NCI-H774 (cell line): ENCODE measurements at places on chromosomes 3 and 15.

GRCh38 chr15:58398071-58398470 lies 33.7 kb upstream of the LIPC start:
- DNase-seq, result no peak

GRCh38 chr3:177824190-177824786 lies 627.0 kb upstream of the TBL1XR1 start:
- peak; percentile 54 for DNase-seq

DNA sequence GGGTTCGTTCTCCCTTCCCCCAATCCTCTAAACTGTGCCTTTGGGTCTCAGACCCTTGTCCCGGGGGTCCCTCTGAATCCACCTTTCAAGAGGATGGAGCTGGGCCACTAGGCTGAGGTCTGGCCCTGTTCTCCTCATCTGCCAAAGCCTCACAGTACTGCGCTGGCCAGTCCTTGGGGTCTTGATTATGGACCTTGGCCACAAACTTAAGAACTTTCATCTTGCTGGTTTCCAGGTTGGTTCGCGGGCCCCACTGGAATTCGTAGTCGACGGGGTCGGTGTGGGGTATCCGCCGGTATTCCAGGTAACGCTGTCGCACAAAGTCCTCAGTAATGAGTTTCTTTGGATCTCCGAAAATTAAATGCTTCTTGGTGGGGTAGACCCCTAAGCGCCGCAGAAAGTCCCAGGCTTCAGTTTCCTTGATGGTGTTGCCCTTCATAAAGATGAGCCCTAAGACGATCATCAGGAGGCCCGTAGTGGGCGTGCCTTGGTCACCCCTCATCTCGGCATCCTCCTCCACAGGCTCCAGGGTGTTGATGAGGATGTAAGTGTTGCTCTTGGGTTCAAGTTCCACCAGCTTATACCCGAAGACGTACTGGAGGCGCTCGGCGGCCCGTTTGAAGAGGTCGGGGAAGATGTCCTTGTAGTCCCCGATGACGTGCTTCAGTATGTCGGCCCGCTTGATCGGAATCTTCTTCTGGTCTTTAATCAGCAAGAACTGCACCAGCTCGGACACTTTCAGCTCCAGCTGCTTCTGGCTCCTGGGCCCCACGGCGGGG lies 727 bp downstream of the NSMCE3 start:
- no peak for DNase-seq

DNA sequence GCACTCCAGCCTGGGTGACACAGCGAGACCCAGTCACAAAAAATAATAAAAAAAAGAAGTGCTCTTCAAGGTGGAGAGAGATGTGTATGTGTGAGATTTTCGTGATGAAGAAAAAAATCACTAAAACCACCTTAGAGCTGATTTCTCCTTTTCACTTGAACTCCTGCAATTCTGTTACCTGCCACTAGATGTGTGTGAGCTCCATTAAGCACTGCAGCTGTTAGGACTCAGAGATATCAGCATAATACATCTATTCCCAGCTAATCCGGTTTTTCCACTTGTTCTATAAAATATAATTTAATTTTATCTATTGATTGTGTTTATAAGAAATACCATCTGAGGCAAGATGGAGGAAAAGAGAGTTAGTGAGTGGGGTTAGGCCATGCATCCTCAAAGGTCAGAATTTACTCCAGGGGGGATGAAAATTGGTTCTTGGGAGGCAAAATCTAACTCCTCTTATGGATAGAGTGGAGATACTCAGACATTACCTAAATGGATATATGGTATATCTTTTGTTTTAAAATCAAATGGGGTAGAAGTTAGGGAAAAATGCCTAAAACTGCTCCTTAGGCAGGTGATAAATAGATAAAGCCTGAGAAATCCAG lies 152.7 kb downstream of the IL20RB start:
- no peak for DNase-seq

DNA sequence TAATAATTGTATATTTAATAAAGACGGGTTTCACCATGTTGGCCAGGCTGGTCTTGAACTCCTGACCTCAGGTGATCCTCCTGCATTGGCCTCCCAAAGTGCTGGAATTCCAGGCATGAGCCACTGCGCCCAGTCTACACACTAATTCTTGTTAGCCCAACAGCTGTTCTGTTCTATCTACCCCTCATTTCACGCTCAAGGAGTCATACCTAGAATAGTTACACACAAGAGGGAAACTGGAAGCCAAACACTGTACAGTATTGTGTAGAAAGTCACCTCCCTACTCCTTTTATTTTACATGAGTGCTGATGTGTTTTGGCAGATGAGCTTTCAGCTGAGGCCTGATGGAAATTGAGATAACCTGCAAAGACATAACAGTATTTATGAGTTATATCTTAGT lies 13.4 kb upstream of the CTDSPL2 start:
- DNase-seq, result no peak

DNA sequence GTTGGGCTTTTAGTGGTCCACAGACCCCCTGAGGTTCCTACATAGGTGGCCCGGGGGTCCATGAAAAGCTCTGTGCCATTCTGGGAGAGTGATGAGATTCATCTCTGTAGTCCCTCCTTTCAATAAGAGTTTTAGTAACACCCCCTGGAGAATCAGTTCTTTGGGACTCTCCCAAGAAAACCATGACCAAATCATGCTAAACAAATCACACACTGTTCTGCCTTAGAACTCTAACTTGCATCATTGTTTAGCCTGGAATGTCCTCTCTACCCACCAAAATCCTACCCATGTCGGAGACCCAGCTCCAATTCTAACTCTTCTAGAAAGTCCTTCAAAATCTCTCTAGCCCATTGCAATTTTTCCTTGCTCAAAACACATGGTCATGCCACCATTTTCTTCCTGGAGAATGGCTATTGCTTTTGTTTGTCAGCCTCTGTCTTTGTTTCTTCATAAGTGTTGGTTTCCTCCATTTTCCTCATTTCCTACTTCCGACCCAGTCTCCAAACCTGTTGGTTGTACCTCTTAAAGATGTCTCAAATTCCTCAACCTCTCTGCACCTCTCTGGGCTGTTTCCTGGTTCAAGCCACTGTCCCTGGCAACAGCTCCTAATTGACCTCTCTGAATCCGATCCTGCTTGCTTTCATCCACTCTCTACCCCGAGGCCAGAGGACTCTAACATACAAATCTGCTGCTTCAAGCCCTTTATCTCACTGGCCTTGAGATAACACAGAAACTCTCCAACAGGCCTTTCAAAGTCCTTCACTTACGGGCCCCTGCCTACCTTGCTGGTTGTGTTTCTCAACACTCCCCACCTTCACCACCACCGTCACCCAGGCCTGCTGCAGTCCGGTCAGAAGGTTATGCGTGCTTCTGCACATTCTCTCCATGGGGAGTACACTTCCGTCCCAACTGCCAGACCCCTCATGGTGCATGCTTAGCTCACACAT lies 23.7 kb downstream of the CYP19A1 start:
- no peak for DNase-seq

GRCh38 chr3:24828551-24828950 lies 333.9 kb upstream of the THRB start:
- DNase-seq, result no peak

DNA sequence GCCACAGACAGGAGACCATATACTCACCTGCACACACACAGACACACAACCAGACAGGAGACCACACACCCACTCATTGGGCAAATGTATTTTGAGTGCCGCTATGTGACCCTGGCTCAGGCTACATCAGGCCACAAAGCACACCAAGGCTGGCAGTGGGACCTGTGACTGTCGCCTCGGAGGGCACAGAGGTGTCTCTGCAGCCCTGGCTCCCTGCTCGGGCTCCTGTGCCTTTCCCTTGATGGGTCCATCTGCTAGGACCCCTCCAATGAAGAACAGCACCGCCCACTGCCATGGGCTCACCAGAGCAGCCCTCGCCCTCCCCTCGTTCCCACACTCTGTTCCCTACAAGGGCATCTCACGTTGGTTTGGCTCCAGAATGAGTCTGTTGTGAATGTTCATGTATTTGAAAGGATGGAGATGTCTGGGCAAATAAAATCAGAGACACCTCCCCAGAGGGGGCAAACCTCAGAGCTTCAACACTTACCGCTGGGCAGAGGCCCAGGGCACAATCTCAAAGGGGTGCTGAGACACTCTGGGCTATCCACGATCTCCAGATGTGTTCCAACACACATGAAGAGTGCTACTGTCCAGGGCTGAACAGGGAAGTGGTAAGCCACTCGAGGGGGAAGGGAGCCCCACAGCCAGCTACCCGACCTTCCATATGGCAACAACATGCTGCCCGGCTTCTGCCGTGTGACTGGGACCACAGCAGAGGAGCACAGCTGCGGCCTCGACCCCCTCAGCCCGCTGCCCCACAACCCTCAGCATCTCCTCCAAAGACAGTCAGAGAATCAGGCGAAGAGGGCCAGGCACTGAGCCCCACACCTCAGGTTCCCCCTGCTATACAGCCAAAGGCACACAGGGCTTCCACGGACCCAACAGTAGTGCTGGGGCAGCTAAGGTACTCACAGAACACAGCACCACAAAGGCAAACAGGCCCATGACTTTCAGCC lies 74.9 kb downstream of the OCA2 start:
- no peak for DNase-seq

GRCh38 chr3:33046521-33046920 lies 50.4 kb downstream of the GLB1 start:
- no peak for DNase-seq

DNA sequence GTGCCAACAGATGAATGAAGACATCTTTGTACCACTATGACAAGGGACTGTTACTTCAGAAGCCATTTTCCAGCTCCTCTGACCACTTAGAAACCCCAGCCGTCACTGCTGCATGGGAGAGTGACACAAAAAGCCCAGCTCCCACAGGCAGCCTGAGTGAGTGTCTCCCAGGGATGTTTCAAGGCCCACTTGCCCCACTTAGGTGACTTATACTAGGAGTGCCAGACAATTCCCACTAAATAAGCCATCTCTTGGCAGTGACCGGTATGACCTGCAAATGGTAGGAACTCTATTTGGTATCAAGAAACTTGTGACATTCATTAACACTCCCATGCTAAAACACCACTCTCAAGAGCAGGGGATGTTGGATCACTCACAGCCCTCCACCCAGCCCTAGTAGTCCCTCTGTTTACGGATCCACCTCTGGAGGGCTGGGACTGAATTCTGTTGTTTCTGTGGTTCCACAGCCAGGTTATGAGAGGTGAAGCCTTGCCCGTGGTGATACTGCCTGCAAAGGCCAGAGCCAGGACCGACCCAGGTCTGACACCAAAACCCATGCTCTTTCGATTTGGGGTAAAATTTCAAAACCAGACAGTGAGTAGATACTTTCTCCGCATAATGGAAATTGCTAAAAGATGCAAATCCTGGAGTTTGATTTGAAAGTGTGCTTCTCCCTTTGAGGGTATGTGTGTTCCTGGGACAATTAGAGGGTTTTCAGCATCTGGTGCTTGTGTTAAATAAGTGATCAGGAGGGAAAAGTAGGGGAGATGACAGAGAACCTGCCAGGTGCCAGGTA lies 14.5 kb downstream of the RBP1 start:
- no peak for DNase-seq

GRCh38 chr15:25403771-25404170 lies 35.1 kb downstream of the UBE3A start:
- no peak for DNase-seq
